WTC11 (cell line): ENCODE measurements at places on chromosomes 7 and 10. TPM values are rescaled to one million over a fixed set of nuclear protein-coding genes. Genes with fewer than 3 reads are reported as not detected.

The MTURN gene
- total RNA-seq: 5.0 to 6.4 TPM (median 5.4 TPM) in 3 replicates

The ADCY1 gene
- total RNA-seq: 25.6 to 29.0 TPM (median 26.4 TPM) in 3 replicates

The OR2F1 gene
- total RNA-seq: not detected in 3 replicates

The MORN4 gene
- total RNA-seq: 21.8 to 27.1 TPM (median 24.0 TPM) in 3 replicates

The SDK1 gene
- total RNA-seq: 9.3 to 10.5 TPM (median 10.0 TPM) in 3 replicates

The CPA2 gene
- total RNA-seq: 0.90 to 2.3 TPM (median 1.3 TPM) in 3 replicates

The OR2A7 gene
- total RNA-seq: 6.3 to 9.9 TPM (median 9.4 TPM) in 3 replicates

The MRLN gene
- total RNA-seq: not detected in 3 replicates

The NME8 gene
- total RNA-seq: 1.0 to 2.3 TPM (median 1.5 TPM) in 3 replicates

The NUP205 gene
- 138 to 171 TPM (median 149 TPM) in 3 replicates for total RNA-seq

The ADAM12 gene
- 0.22 to 0.46 TPM (median 0.34 TPM) in 3 replicates for total RNA-seq

The AGR2 gene
- total RNA-seq: 0.32 to 1.6 TPM (median 1.4 TPM) in 3 replicates

GRCh38 chr10:128440513-128441160, 314.4 kb upstream of the MKI67 start:
- peaks cover 28% of the 10 kb centered on the region for H3K4me1 ChIP-seq
- no peak overlapping the region for H3K27ac ChIP-seq
- peak; percentile 49 for DNase-seq
- H3K4me3 ChIP-seq: no peak overlapping the region
- H3K27me3 ChIP-seq: no peaks in the 10 kb centered on the region
- H3K36me3 ChIP-seq: no peaks in the 10 kb centered on the region

DNA sequence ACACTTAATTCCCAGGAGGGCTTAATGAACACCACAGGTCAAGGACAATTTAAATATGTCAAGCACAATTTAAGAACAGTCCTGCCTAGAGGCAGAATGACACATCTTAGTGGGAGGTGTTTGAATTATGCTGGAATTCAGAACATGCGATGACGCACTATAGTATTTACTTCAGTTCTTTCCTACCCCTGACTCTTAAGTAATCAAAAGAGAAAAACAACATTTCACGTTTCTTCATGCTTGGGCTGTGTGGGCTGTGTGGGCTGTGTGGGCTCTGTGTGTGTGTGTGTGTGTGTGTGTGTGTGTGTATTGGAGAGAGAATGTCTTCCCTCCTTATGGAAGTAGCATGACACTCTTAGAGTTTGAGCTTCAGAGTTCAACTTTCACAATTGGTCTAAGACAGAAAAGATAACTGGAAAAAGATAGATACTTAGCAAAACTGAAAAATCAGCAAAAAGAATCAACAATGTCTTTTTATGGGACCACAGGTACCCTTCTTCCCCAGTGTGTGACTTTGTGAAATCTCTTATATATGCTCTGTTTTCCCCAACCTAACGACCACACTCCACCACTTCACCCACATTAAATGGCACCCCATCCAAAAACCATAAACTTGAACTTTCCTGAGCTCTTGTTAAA, 33.7 kb upstream of the CABCOCO1 start:
- no peaks in the 10 kb centered on the region for H3K36me3 ChIP-seq
- DNase-seq: no peak
- H3K4me3 ChIP-seq: no peak overlapping the region
- H3K4me1 ChIP-seq: peaks cover 18% of the 10 kb centered on the region
- no peaks in the 10 kb centered on the region for H3K27me3 ChIP-seq
- H3K27ac ChIP-seq: no peak overlapping the region

DNA sequence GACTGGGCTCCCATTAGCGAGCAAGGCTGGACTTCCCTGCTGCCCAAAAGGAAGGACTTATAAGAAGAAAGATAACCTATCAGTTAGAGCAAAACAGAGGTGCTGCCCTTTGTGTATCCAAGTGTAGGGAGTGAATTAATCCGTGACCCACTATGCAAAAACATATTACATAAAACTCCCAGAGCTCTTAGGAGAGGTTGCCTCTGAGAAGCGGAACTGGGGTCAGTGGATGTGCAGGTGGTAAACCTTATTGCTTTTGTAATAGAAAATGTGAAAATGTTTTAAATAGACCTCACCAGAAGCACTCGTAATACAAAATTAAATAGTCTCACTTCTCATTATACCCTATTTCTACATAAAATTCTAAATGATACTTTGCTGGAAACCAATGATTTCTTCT, 17.1 kb upstream of the IL6 start:
- no peaks in the 10 kb centered on the region; the same call in 1 of the 2 replicates for H3K27me3 ChIP-seq
- DNase-seq: no peak
- H3K4me3 ChIP-seq: no peak overlapping the region
- no peaks in the 10 kb centered on the region for H3K36me3 ChIP-seq

DNA sequence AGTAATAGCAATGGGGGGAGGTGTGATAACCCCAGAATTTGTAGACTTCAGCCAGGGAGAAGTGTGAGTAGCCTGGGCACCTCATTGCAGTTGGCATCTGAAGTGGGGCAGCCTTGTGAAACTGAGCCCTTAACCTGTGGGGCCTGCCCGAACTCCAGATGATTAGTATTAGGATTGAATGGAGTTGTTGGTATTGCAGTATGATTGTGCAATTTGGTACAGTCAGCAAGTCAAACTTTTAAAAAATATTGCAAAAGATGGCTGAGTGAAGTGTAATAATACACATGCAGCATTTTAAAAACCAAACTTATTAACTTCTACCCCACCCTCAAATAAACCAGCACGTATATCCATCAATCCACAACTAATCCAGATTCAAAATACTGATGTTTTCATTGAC, 9.3 kb downstream of the RBM33 start:
- no peak for DNase-seq
- no peak overlapping the region for H3K4me3 ChIP-seq
- no peaks in the 10 kb centered on the region for H3K27me3 ChIP-seq
- peaks cover 14% of the 10 kb centered on the region for H3K4me1 ChIP-seq
- peak overlapping the region; percentile 71 for H3K27ac ChIP-seq

DNA sequence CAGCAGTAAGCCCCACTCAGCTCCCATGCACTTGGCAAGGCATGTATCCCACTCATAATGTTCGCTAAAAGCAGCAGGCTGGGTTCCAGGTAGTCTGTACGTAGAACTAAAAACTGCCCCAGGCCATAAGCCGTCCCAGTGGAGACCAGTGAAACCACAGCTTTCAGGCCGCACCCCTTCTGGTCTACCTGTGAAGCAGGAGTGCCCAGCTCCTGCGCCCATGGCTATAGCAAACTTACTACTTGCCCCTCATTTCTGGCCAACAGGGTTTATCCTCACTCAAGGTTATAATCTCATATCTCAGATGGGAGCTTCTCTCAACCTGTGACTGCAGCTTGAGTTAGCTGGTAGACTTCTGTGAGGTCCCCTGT, 338.2 kb upstream of the LRRTM3 start:
- DNase-seq: no peak
- H3K36me3 ChIP-seq: no peaks in the 10 kb centered on the region
- H3K27me3 ChIP-seq: no peaks in the 10 kb centered on the region
- H3K27ac ChIP-seq: no peak overlapping the region

DNA sequence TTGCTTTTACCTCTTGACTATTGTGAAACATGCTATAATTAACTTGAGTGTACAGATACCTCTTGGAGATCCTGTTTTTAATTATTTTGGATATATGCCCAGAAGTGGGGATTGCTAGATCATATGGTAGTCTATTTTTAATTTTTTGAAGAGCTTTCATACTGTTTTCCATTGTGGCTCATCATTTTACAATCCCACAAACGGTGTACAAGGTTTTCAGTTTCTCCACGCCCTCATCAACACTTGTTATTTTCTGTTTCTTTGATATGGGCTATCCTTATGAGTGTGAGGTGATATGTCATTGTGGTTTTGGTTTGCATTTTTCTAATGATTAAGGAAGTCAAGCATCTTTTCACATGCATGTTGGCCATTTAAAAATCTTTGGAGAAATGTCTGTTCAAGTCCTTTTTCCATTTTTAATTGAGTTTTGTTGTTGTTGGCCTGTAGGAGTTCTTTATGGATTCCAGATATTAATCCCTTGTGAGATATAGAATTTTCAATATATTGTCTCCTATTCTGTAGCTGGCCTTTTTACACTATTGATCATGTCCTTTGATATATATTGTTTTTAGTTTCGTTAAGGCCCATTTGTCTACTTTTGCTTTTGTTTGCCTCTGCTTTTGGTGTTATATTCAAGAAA, 7.5 kb downstream of the AGK start:
- H3K36me3 ChIP-seq: peaks cover 51% of the 10 kb centered on the region
- no peak for DNase-seq
- H3K4me3 ChIP-seq: no peak overlapping the region
- H3K27me3 ChIP-seq: no peaks in the 10 kb centered on the region

- H3K4me3 ChIP-seq: no peak overlapping the region
- no peaks in the 10 kb centered on the region for H3K4me1 ChIP-seq
- H3K27ac ChIP-seq: no peak overlapping the region
- no peaks in the 10 kb centered on the region for H3K27me3 ChIP-seq
Observed at GRCh38 chr7:6359021-6359420, 86.6 kb upstream of the CYTH3 start.

GRCh38 chr7:111047595-111047994, 43.3 kb upstream of the LRRN3 start:
- H3K27me3 ChIP-seq: no peaks in the 10 kb centered on the region
- H3K4me3 ChIP-seq: no peak overlapping the region
- H3K36me3 ChIP-seq: peaks cover 2% of the 10 kb centered on the region; the same call in 1 of the 2 replicates
- H3K27ac ChIP-seq: no peak overlapping the region
- peaks cover 46% of the 10 kb centered on the region for H3K4me1 ChIP-seq

- no peaks in the 10 kb centered on the region for H3K27me3 ChIP-seq
- no peak overlapping the region for H3K4me3 ChIP-seq
- H3K36me3 ChIP-seq: no peaks in the 10 kb centered on the region
- H3K4me1 ChIP-seq: no peaks in the 10 kb centered on the region
- DNase-seq: no peak
- H3K27ac ChIP-seq: no peak overlapping the region
Observed at GRCh38 chr10:59093461-59093860, 83.0 kb upstream of the PHYHIPL start.

GRCh38 chr7:43520201-43520600, 62.7 kb upstream of the STK17A start:
- H3K27me3 ChIP-seq: no peaks in the 10 kb centered on the region
- no peak overlapping the region for H3K4me3 ChIP-seq
- no peak overlapping the region for H3K27ac ChIP-seq
- DNase-seq: no peak
- peaks cover 11% of the 10 kb centered on the region for H3K4me1 ChIP-seq

- H3K4me1 ChIP-seq: peaks cover 44% of the 10 kb centered on the region
- no peak overlapping the region for H3K4me3 ChIP-seq
- no peaks in the 10 kb centered on the region for H3K27me3 ChIP-seq
- DNase-seq: no peak
- H3K36me3 ChIP-seq: peaks cover 11% of the 10 kb centered on the region
Observed at GRCh38 chr10:70481831-70482530, 3.4 kb downstream of the PALD1 start.

GRCh38 chr10:52280051-52280450, 34.0 kb upstream of the DKK1 start:
- H3K4me1 ChIP-seq: no peaks in the 10 kb centered on the region
- no peak for DNase-seq

DNA sequence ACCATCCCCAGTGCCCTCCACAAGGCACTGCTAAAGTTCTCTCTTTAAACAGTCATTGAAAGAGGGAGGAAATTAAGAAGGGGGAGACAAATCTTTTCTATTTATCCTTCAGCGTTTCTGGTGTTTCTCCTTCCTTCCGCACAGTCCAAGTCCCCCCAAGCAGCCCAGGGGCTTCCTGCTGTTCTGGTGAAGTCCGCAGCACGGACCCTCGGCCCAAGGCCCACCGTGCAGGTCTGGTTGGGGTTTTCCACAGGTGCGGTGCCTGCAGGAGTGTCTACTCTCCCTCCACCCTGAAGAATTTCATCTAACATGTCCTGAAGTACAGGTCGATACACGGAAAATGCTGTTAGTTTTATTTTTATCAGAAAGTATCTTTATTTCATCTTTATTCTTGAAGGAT, 34.1 kb upstream of the KNDC1 start:
- H3K36me3 ChIP-seq: no peaks in the 10 kb centered on the region
- no peak overlapping the region for H3K27ac ChIP-seq
- DNase-seq: no peak

GRCh38 chr7:25663877-25664276, 435.6 kb upstream of the NPVF start:
- no peak overlapping the region for H3K27ac ChIP-seq
- H3K4me1 ChIP-seq: no peaks in the 10 kb centered on the region
- no peaks in the 10 kb centered on the region for H3K27me3 ChIP-seq
- H3K4me3 ChIP-seq: no peak overlapping the region
- no peaks in the 10 kb centered on the region for H3K36me3 ChIP-seq

DNA sequence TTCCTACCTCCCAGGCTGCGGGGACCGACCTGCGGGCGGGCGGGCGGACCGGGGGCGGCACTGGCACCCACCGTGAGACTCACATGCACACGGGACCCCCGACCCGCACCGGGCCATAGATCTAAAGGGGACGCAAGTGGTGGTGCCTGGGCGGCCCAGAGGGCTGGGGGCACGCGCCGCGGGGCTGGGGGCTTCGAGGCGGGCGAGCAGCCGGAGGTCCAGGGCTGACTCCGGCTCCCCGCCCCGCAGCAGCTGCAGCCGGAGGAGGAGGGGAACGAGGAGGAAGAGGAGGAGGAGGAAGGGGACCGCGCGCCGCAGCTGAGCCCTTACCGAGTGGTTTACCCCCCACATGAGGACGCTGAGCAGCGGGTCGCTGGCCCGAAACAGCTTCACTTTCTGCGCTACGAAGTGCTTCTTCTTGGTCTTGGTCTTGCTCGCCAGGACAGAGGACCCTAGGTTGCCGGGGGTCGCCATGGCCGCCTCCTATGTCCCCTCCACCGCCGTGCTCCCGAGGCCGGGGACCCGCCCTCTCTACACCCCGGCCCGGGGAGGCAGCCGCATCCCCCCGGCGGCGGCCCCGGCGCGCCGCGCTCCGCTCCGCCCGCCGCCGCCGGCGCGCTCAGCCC, 412 bp downstream of the PIP4K2A start:
- H3K27ac ChIP-seq: no peak overlapping the region
- H3K4me3 ChIP-seq: peak overlapping the region; percentile 77
- DNase-seq: peak; percentile 18
- H3K4me1 ChIP-seq: peaks cover 32% of the 10 kb centered on the region
- no peaks in the 10 kb centered on the region for H3K36me3 ChIP-seq
- H3K27me3 ChIP-seq: peaks cover 9% of the 10 kb centered on the region

- H3K27ac ChIP-seq: no peak overlapping the region
- H3K36me3 ChIP-seq: no peaks in the 10 kb centered on the region
- peaks cover 6% of the 10 kb centered on the region for H3K4me1 ChIP-seq
- no peak for DNase-seq
- no peak overlapping the region for H3K4me3 ChIP-seq
Observed at GRCh38 chr10:62540389-62540788, 166.2 kb downstream of the ZNF365 start.

- H3K36me3 ChIP-seq: no peaks in the 10 kb centered on the region
- no peaks in the 10 kb centered on the region; the same call in 1 of the 2 replicates for H3K27me3 ChIP-seq
- H3K4me3 ChIP-seq: no peak overlapping the region
- peaks cover 8% of the 10 kb centered on the region for H3K4me1 ChIP-seq
- H3K27ac ChIP-seq: no peak overlapping the region
Observed at GRCh38 chr10:62860946-62861345, 44.8 kb upstream of the EGR2 start.

GRCh38 chr7:40833191-40833887, 698.5 kb downstream of the SUGCT start:
- no peaks in the 10 kb centered on the region for H3K36me3 ChIP-seq
- DNase-seq: no peak
- H3K27ac ChIP-seq: peak overlapping the region; percentile 57
- no peaks in the 10 kb centered on the region for H3K27me3 ChIP-seq
- no peak overlapping the region for H3K4me3 ChIP-seq

- peaks cover 4% of the 10 kb centered on the region for H3K4me1 ChIP-seq
- no peak for DNase-seq
- H3K36me3 ChIP-seq: peaks cover 24% of the 10 kb centered on the region
- H3K4me3 ChIP-seq: no peak overlapping the region
- H3K27me3 ChIP-seq: no peaks in the 10 kb centered on the region; the same call in 1 of the 2 replicates
- H3K27ac ChIP-seq: no peak overlapping the region
Observed at GRCh38 chr7:8378349-8379019, 54.9 kb upstream of the NXPH1 start.

GRCh38 chr7:54785261-54785660, 26.2 kb upstream of the SEC61G start:
- H3K27me3 ChIP-seq: peaks cover 32% of the 10 kb centered on the region
- no peak for DNase-seq
- H3K36me3 ChIP-seq: no peaks in the 10 kb centered on the region
- no peak overlapping the region for H3K27ac ChIP-seq
- H3K4me1 ChIP-seq: peaks cover 29% of the 10 kb centered on the region
